ENCODE measurements at places on chromosomes 5 and 9. TPM values are rescaled to one million over a fixed set of nuclear protein-coding genes. Genes with fewer than 3 reads are reported as not detected.

The IFNK gene
- total RNA-seq = not detected

The NOL6 gene
- 34.8 TPM for total RNA-seq

The DRD1 gene
- total RNA-seq = not detected

The TOMM5 gene
- total RNA-seq = 127 TPM

The LPAR1 gene
- total RNA-seq = 4.6 TPM

The ADGRV1 gene
- 3.5 TPM for total RNA-seq

The ACOT12 gene
- not detected for total RNA-seq

The SLC45A2 gene
- total RNA-seq = not detected

The CNTNAP3 gene
- total RNA-seq = 2.5 TPM

The PCDHGB6 gene
- 3.6 TPM for total RNA-seq

The PCDHGA7 gene
- total RNA-seq = 2.2 TPM

The PTPN3 gene
- 33.6 TPM for total RNA-seq

The FCN2 gene
- not detected for total RNA-seq

The SUSD3 gene
- 1.3 TPM for total RNA-seq

The C5orf58 gene
- not detected for total RNA-seq

The RGS7BP gene
- not detected for total RNA-seq

The SLC34A3 gene
- not detected for total RNA-seq

The IRGM gene
- total RNA-seq = not detected

The ACTBL2 gene
- total RNA-seq = 1.5 TPM

The DND1 gene
- total RNA-seq = 0.34 TPM

The TRIM7 gene
- 2.9 TPM for total RNA-seq

The KCNIP1 gene
- total RNA-seq = 0.21 TPM

The BTNL9 gene
- total RNA-seq = 0.21 TPM
